ENCODE measurements at places on chromosomes 16 and 17.

GRCh38 chr17:46205975-46206374 is 12.7 kb upstream of the KANSL1 start:
- DNase-seq = no peak

- DNase-seq = no peak
Measured at GRCh38 chr17:76160896-76161528, 20.0 kb upstream of the FOXJ1 start.

DNA sequence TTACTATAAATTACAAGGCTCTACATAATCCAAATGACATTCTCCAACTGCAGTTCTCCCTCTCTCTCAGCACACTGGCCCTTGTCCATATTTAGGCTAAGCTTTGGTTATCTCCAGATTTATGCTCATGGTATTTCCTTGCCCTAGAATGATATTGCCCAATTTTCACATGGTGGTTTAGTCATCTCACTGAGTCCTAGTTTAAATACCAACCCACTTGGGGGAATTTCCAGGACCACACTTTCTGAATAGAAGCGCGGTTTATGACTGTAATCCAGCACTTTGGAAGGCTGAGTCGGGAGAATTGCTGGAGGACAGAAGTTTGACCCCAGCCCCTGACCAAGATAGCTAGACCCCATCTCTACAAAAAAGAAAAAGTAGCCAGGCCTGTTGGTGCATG is 280.1 kb upstream of the MON1B start:
- no peak for DNase-seq

DNA sequence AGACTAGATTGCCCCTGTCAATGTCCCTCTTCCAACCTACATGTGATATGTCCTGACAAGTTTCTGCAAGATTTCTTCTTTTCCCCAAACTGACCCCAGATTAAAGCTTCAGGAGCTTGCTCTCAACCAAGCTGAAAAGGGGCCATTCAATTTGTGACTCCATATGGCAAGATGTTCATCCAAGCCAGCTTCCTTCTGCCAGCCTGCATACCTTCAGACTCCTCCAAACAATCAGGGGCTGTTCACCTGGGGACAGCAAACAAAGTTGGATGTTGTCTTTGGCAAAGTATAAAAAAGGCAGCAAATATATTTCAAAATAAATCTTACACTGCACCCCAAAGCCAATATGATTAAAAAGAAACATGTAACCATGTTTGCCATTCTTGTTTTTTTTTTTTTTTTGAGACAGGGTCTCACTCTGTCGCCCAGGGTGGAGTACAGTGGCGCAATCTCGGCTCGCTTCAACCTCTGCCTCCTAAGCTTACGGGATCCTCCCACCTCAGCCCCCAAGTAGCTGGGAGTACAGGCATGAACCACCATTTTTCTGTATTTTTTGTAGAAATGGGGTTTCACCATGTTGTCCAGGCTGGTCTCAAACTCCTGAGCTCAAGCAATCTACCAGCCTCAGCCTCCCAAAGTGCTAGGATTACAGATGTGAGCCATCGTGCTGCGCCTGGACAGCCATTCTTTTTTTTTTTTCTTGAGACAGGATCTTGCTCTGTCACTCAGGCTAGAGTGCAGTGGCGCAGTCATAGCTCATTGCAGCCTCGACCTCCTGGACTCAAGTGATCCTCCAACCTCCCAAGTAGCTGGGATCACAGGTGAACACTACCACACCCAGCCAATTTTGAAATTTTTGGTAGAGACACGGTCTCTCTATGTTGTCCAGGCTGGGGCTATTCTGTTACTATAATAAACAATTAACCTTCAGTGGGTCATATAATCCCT is 50.0 kb upstream of the AKAP1 start:
- DNase-seq = no peak

DNA sequence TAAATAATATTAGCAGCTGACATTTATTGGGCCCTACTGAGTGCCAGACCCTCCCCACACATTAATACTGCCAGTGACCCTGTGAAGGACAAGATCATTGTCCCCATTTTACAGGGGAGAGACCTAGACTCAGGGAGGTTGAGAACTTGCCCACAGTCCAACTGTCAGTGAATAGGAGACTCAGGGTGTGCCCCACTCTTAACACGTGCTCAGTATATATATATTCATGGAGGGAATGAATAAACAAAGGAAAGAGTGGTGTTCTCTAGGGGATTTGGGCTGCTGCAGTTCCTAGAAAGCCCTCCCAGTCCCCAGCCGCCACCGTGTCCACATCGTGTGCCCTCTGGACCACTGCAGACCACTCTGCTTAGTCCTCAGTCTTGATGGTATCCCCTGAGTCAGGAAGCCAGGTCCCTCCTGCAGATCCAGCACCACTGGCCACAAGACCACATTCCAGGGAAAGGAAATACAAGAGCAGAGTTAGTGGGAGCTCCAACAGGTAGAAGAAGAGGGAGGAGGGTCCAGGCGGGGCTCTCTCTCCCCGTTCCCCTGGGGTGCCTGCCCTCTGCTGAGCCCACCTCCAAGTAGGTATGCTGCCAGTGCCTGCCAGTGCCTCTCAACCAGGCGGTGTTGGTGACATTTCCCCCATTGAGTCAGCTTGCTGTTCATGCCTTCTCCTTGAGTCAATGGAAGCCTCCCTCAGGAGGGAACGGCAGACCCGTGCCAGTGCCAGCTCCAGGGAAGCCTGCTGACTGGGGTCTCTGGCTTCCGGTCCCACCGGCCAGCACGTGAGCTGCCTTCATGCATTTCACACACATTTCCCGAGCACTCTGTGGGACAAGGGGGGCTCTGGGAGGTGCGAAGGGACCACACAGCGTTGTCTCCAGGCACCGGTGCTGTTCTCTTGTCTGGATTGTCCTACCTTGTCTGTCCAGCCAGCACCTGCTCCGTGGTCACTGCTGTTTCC is 75.6 kb downstream of the GNAO1 start:
- no peak for DNase-seq

GRCh38 chr17:27240086-27240801 is 53.7 kb upstream of the WSB1 start:
- no peak for DNase-seq

GRCh38 chr17:40550608-40551007 is 14.7 kb downstream of the CCR7 start:
- DNase-seq = no peak

GRCh38 chr17:12521416-12521815 is 144.3 kb upstream of the MYOCD start:
- DNase-seq = no peak

- no peak for DNase-seq
Measured at GRCh38 chr16:35431829-35432663, 1972.6 kb downstream of the TP53TG3F start.

DNA sequence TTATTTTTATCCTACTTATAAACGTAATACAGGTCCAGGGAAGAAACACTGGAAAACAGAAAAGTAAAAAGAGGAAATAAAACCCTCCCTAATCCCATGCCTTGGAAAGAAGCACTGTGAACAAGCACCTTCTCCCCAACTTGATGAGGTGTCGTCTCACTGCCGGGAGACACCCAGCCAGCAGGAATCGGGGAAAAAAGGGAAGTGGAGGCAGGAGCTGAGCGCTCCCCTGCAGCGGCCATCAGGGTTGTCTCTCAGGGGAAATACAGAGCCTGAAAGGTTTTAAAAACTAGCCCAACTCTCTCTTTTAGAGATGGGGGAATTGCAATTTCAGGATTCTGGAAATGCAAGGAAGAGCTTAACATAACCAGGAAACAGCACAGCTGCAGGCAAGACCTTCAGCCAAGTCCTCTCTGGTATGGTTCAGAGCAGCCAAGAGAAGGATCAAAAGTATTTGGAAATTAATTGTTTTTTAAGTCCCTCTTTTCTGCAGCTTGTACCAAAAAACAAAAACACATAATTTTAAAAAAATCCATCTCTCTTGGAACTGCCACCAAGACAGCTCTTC is 96.3 kb upstream of the RCVRN start:
- DNase-seq = no peak

DNA sequence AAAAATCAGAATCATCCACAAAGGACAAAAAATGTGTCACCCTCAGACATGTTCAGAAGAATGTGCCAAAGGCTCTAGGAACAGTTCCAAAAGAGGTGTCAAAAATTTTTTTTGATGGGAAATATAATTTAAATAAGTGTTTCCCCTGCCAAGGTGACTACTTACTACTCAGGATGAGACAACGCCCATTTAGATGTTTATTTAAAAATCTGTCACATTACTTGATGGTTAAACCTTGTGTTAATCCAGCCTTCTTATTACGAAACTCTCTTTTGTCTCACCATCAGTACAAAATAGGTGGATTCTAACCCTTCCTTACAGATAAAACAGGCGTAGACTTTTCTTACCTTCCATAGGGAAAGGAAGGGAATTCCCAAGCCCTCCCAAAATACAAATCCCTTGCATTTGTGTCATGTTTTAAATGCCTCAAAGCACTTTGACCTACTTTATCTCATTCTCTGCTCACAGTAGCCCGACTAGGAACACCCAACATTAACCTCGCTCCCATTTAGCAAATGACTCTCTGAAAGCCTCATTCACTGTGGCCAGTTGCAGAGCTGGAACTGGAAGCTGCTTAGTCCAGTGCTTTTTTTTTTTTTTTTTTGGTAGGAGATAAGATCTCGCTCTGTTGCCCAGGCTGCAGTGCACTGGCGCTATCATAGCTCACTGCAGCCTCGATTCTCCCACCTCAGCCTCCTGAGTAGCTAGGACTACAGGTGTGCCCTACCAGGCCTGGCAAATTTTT is 5.8 kb upstream of the GNA13 start:
- no peak for DNase-seq

- no peak for DNase-seq
Measured at GRCh38 chr16:78694414-78694813, 595.0 kb downstream of the WWOX start.

- DNase-seq = no peak
Measured at GRCh38 chr17:77451245-77451893, 310.6 kb downstream of the SEC14L1 start.

DNA sequence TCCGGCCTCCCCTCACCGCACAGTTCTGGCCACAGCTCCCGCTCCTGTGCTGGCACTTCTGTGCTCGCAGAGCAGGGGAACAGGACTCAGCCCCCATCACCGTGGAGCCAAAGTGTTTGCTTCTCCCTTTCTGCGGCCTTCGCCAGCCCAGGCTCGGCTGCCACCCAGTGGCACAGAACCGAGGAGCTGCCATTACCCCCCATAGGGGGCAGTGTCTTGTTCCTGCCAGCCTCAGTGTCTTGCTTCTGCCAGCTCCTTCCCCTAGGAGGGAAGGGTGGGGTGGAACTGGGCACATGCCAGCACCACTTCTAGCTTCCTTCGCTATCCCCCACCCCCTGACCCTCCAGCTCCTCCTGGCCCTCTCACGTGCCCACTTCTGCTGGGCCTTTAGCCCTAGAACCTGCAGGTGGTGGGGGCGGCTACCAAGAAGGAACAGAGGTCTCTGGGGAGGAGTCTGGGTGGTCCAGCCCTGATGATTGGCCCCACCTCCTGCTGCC is 645 bp upstream of the ELMO3 start:
- no peak for DNase-seq

DNA sequence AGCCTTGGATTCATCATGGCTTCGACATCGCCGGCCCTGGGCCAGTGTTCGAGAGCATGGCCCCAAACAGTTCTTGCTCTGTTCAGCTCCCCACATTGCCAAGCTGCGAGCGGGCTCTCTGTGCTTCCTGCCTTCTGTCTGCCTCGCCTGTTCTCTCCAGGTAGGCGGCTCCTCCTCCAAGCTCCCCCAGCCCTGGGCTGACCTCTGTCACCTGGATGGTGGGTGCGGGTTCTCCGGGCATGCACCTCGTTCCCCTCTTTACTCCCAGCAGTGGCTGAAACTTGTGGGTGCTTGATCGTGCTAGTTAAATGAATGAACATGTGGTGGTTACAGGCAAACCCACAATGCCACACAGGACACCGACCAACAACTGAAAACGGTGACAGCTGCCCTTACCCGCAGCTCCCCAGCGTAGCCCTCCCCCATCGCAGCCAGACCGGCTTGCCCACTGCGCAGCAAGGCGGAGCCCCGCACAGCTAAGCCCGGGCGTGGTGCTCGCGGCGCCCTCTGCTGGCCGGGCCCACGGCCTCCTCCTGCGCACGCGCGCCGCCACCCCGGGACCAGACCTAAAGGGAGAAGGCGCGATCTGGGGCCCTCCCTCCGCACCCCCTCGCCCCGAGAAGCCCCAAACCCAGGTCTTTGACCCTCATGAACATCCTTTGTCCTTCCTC is 23.0 kb upstream of the EIF1 start:
- peak; percentile 81 for DNase-seq

GRCh38 chr16:66161942-66162341 is 204.5 kb upstream of the CDH5 start:
- DNase-seq = no peak

GRCh38 chr17:17840751-17841591 is 4.2 kb upstream of the SREBF1 start:
- DNase-seq = no peak

DNA sequence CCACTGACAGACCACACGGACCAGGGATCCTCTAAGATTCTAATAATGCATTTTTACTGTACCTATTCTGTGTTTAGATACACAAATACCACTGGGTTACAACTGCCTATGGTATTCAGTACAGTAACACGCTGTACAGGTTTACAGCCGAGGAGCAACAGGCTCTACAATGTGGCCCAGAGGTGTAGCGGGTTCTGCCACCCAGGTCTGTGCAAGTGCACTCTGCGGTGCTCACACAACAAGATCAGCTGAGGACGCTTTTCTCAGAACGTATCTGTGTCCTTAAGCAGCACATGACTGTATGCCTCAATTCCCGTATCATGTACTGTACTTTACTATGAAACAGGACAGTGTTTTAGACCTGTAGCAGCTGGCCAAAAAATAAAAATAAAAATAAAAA is 6.5 kb downstream of the ZCCHC14 start:
- DNase-seq = no peak

GRCh38 chr16:80447241-80447640 is 93.6 kb upstream of the DYNLRB2 start:
- DNase-seq = no peak

GRCh38 chr17:66578781-66579489 is 256.0 kb upstream of the CACNG5 start:
- no peak for DNase-seq

GRCh38 chr17:73480740-73481139 is 163.5 kb downstream of the SDK2 start:
- no peak for DNase-seq

GRCh38 chr16:85819771-85820170 is 20.3 kb downstream of the COX4I1 start:
- DNase-seq = no peak

- DNase-seq = no peak
Measured at GRCh38 chr16:86951041-86951822, 366.0 kb downstream of the C16orf95 start.

- no peak for DNase-seq
Measured at GRCh38 chr17:14372905-14373613, 72.2 kb downstream of the HS3ST3B1 start.

DNA sequence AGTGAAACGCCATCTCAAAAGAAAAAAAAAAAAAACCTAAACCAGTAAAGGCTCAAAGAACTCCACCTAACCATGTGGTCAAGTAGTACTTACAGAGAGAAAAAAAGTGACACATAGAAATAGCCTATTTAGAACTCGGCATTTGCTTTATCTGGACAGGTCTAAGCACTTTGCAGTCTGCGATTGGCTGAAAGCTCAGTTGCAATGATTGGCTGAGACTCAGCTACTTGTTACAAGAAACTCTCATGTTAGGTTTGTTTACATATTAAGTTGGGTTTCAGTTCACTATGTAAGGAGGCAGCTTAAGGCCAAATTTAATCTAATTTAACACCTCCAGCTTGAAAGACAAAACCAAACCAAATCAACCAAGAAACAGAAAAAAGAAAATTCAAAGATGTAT is 19.1 kb downstream of the ABCC3 start:
- DNase-seq = no peak
